Right ventricle myocardium inferior (tissue), 1 donor: ENCODE measurements at places on chromosomes 12 and 14. TPM values are rescaled to one million over a fixed set of nuclear protein-coding genes. Genes with fewer than 3 reads are reported as not detected.

The ANAPC7 gene
- total RNA-seq: 34.4 TPM

The KLHL42 gene
- 5.6 TPM for total RNA-seq

The P2RX7 gene
- 2.0 TPM for total RNA-seq

The ADGRD1 gene
- 89.1 TPM for total RNA-seq

The DNAJC22 gene
- total RNA-seq: not detected

The ZNF705A gene
- not detected for total RNA-seq

The KITLG gene
- total RNA-seq: 11.1 TPM

The CIT gene
- total RNA-seq: 1.1 TPM
